ENCODE measurements at places on chromosomes 3 and 15.

- DNase-seq: no peak
Observed at GRCh38 chr15:76753771-76754170, 151.4 kb downstream of the SCAPER start.

GRCh38 chr3:129636082-129636481 lies 29.6 kb upstream of the PLXND1 start:
- no peak for DNase-seq

DNA sequence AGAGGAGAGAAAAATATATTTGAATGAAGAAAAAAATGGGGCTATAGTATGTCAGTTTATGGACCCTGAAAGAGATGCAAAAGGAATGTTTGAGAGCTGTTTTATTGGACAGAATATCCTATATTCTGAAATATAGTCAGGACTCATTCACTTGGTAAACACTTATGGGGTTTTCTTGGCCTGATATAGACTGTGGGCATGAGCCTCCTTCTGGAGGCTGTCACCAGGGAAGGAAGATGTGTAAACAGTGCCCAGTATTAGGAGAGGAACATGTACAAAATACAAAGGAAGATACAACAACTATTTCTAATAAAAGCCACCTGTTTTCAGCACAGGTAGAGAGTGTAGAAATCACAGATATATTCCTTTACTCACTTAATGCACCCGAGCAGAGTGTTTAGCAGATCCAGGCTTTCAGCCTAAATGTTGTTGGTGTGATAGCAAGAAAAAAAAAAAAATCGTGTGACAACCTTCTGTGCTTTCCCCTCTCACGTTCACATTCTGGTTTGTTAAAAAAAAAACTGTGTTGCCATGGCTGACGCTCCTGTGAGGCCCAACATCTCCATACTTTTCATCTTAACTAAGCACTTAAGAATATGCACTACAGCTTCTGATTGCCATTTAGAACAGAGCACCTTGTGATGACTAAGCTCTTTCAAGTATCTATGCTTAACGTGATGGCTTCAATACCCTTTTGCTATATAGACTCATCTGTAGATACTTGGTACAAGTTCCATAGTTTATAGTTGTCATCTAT lies 134.1 kb downstream of the MBNL1 start:
- no peak for DNase-seq

DNA sequence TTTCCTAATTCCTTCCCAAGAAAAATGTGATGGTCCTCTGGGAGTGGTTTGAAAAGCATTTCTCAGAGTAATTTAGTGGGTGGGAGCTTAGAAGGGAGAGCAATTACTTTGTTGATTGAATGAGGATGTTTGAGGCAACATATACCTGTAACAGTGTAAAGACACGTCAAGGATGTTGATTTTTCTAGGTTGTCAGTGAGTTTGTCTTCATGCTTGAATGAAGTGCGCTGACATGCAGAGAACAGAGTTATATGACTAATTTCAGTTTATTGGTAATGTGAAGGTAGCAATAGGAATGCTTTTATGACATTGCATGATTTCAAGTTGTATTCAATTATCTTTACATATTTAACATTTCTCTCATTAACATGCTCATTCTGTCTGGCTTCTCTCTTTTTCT lies 286.9 kb downstream of the NFKBIZ start:
- no peak for DNase-seq

GRCh38 chr3:72031581-72031980 lies 246.6 kb upstream of the PROK2 start:
- peak; percentile 23 for DNase-seq

- no peak for DNase-seq
Observed at GRCh38 chr3:43038010-43038409, 58.9 kb downstream of the GASK1A start.

DNA sequence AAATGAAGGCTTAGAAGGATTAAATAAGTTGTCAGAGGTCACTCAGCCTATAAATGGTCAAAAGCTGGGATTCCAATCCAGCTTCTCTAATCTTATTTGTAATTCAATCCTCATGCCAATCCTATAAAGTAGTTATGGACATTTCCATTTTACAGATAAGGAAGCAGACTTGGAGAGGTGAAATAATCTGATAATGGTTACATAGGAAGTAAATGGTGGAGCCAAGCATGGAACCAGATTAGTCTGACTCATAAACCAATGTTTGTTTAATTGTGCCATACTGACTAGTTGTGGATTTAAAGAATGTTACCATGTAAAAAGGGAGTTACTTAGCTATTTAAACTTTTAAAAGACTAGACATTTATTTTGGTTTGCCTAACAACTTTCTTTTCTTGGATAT lies 59.7 kb downstream of the KCNAB1 start:
- DNase-seq: no peak

DNA sequence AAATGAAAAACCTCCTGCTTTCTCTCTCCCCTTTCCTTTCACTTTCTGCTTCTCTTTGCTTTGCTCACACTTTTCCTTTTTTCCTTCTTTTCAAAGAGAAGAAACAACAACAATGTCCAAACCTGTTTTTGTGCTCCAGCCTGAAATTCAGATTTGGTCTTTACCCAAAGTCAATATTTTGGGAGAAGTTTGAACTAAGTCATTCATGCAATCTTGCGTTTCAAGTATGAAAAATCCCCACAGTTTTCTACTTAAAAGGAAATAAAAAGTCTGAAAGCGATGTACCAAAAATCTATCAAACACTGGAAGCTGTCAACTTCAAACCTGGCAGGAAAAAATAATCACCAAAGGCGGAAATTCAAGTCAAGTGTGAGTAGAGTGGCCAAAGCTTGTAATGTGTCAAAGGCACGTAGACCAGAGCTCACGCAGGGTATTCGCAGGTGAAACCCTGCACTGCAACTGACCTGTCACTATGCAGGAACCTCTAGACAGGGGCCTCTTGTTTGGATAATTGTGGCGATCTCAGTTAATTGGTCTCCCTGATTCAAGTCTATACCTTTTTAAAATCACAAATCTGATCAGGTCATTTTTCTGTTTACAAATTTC lies 118.8 kb upstream of the GALNT15 start:
- DNase-seq: no peak

DNA sequence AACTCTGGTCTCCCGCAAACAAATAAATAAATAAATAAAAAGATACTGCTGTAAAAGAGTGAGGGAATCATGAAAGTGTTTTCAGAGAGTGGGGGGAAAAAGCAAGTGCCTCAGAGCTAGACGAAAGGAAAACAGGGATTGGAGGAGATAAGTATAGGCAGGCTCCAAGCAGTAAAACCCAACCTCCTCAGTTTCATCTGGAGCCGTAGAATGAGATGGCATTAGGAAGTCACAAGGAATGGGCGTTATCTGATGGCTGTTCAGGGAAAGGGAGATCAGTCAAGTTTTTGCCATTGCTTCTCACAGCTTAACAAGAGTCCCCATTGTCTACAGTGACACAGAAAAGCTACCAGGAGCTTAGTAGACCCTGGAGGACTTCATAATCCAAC lies 451.5 kb upstream of the PPP2R3A start:
- no peak for DNase-seq

DNA sequence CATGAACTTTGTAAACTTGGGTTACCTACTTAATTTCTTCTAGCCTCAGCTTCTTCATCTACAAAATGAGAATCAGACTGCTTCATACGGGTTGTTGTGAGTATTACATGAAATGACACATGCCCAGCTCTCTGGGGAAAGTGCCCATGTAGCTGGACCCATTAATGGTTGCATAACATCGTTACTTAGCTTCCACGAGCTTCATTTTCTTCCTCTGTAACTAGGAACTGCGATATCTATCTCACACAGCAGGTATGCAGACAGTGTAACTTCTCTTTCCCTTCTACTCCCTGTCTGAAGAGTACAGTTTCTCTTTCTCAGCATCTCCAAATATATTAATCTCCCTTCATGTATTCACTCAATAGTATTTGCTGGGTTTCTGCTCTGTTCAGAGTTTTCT lies 37.9 kb upstream of the DLG1 start:
- no peak for DNase-seq

DNA sequence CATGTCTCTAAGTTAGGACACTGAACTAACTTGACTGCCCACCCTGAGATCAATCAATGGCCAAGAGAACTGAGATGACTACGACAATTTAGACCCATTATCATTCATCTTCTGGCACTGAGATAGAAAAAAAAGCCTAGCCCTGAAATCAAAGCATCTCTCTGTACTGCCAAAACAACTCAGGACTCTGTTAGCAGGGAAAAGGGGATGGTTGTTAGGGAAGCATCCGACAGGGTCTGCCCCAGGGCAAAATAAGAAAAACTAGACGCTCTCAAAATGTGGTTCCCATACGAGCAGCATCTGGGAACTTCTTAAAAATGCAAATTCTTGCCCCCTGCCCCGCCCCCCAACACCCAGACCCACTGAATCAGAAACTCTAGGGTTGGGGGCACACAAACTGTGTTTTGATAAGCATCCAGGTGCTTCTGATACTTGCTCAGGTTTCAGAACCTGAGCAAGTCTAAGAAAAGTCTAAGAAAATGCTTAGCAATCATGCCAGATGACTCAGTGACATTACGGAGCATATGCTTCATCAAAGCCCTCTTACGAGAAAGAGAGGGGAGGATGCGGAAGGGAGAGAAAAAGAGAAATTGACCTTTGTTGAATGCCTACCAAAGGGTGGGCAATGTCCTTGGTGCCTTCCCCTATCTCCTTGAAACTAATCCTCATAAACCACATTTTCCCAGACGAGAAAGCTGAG lies 172.8 kb upstream of the HES1 start:
- no peak for DNase-seq

DNA sequence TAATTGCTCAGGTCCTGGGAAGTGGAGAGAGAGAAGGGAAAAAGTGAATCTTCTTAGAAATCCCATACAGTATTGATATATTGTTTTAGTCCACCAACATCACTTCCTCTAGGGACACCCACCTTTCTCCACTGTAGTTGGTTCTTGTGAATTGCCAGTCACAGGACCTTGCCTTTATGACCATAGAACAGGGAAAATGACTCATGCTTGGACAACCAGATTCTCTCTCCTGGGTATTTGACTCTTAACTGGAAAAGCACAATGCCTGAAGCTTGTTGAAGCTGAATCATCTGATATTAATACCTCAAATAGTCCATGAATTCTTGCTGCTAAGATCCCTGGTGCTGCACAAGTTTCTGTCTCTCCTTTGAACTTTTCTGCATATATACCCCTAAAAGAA lies 32.5 kb upstream of the DCLK3 start:
- DNase-seq: no peak

GRCh38 chr3:16817197-16817596 lies 67.6 kb upstream of the PLCL2 start:
- no peak for DNase-seq

DNA sequence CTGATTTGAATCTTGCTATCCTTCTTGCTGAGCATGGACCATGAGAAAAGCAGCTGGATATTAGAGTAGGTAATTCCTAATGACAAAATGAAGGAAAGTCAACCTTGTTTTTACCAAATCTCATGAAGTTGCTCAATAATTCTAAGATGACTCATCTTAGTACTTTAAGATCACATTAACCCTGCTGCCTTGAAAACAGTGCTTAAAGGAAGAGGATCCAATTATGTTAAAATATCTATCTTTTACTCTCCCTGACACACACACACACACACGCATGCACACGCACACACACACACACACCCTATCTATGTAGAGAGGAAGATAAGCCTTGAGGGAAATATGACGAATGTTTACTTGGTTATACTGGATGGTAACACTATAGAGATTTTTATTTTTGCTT lies 16.0 kb upstream of the MYO1E start:
- no peak for DNase-seq

DNA sequence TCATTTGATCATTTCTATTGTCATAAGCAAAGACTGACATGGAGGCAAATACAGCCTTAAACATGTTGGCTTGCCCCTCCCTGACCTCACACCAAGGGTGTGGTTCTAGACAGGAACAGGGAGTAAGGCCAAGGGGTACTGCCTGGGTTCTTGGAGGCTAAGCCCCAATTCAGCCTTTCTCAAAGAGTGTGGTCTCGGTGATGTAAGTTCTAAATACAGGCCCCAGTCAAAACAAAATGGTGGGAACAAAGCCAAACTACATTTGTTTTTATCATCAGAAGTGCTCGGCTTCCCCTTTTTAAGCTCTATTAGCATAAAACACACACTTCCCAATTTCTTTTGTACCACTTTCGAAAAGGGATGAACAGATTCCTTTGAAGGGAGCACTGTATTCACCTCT lies 129.5 kb downstream of the ATP8B4 start:
- DNase-seq: no peak

- no peak for DNase-seq
Observed at GRCh38 chr3:192413461-192413860, 313.9 kb downstream of the FGF12 start.

GRCh38 chr15:42217568-42217967 lies 9.5 kb upstream of the VPS39 start:
- no peak for DNase-seq

DNA sequence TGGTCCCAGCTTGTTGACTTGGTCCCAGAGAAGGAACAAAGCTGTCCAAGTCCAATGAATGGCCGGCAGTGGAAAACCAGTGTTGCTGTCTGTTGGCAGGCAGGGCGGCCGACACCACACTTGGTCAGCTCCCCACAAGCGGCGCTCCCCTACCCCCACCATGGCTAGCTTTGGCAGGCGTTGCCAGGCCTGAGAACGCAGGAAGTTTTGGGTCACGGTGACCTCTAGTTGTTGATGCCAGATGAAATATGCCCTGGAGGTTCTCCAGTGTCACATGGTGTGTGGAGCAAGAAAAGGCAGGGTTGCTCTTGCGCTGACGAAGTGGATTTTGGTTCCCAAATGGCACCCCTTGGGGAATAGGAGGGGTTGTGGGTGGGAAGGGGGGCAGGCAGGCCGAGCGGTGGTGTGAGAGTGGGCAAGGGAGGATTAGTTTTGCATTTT lies 72.7 kb upstream of the TPRG1 start:
- DNase-seq: no peak

DNA sequence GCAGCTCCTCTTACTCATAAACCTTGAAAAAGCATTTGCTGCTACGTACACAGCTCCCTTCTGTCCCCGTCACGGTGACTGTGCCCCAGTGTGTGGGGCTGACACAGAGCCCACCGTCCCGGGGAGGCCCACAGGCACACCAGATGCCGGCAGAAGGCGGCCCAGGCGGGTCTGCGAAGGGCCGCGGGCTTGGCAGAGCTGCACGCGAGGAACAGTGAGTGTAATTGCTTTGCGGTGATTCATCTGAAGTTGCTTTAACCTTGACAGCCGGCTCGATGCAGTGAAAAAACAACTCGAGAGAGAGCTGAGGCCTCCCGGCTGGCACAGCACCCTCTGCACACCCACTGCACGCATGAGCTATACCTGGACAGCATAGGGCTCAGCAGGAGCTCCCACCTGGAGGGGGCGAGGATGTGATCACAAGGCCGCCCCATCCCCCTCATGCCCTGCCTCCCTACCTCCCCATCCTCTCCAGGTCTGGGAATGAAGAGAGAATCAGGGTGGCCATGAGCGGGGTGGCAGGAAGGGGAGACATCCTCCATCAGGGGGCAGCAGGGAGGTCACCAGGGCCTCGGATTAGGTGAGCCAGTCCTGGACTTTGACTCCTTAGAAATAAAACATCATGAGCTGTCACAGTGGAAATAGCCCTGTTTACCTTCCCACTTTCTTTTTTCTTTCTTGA lies 172.7 kb downstream of the MEGF11 start:
- no peak for DNase-seq

- DNase-seq: no peak
Observed at GRCh38 chr3:13532085-13532484, 16.8 kb upstream of the FBLN2 start.

GRCh38 chr15:39434751-39435238 lies 146.1 kb upstream of the THBS1 start:
- no peak for DNase-seq

GRCh38 chr3:49427586-49427985 lies 1.5 kb downstream of the NICN1 start:
- no peak for DNase-seq
